Natural killer cell treated with Interleukin-12 subunit alpha and Interleukin-12 subunit beta and Interleukin-15 and Interleukin-18, amount 100 ng/mL, for 72 hours (primary cell): ENCODE measurements at places on chromosomes 6 and 20. TPM values are rescaled to one million over a fixed set of nuclear protein-coding genes. Genes with fewer than 3 reads are reported as not detected.

LGSN gene
- total RNA-seq = not detected

DEK gene
- 105 TPM for total RNA-seq

MOXD1 gene
- total RNA-seq = not detected

MUCL3 gene
- not detected for total RNA-seq

FAXC gene
- total RNA-seq = not detected

MEI4 gene
- not detected for total RNA-seq

TMEM170B gene
- 1.6 TPM for total RNA-seq

RIMS1 gene
- not detected for total RNA-seq

TRIM38 gene
- total RNA-seq = 17.8 TPM

SYTL3 gene
- 246 TPM for total RNA-seq

EFCAB8 gene
- 3.1 TPM for total RNA-seq
